ENCODE measurements at places on chromosomes 5 and 9.

DNA sequence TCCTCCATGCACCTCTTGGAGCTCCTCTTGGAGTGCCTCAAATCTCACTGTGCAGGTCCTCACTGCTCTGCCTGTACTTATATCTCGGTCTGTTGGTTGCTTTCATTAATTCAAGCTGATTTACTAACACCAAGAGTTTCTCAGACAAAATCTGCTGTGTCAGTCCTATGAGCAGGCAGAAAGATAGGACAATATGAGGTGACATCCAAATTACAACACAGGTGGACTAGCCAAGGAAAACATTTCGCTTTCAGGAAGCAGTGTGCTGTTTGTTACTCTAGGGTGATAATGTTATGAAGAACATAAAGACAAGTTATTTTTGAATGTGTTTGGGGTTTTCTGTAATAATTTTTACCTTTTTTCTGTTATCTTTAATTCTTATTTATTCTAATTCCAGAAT lies 264.1 kb upstream of the ANKH start:
- DNase-seq: no peak

DNA sequence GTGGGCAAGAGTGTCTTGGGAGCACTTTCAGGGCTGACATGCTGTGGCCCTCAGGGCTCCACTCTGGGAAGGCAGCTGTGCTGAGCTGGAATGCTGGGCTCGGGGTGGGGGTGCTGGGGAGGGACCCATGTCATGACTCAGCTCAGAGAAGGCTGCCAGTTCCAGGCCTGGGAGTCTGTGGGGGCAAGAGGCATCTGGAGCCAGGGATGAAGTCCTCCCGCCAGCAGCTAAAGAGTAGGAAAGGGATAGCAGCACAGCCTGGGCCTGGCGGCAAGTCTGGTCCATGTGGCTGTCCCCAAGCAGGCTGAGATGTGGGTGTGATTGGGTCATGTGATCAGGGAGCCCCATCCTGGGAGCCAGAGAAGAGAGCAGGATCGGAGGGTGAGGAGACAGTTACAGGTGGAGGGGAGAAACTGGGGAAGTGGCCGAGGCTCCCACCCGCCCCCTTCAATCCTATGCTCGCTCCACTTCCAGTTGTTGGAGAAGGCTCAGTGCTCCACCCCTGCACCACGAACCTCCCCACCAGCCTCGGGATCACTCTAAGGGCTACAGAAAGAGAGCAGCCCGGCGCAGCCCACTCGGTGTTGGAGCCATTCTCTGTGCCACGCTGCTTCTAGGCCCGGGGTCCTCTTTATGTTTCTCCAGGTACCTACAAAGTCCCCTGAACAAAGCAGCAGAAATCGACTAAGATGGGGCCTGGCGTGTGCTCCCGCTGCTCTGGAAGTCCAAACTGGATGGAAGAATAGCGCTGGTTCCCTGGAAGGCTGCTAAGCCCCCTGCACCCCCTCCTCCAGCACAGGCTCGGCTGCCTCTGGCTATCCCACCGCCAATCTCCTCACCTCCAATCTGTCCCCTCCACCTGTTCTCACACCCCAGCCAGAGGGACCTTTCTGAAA lies 12.0 kb downstream of the PDGFRB start:
- DNase-seq: no peak

- no peak for DNase-seq
Measured at GRCh38 chr9:79591458-79591857, 19.7 kb downstream of the TLE4 start.

DNA sequence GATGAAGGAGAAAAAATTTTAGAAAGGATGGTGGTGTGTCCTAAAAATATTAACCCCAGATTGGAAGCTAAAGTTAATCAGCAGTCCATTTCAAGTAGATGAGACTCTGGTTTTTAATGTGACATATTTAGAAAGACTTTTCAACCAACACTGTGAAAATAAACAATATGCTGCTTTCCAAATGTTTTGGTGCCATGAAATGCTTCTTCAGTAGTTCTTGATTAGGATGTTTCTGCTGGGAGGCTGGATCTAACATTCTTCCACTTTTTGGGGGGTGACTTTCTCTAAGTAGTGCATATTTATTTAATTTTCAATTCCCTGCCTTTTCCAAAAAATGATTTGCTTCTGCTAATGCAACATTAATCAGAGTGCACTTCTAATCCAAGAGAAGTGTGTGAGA lies 593.3 kb upstream of the DMAC1 start:
- DNase-seq: no peak

DNA sequence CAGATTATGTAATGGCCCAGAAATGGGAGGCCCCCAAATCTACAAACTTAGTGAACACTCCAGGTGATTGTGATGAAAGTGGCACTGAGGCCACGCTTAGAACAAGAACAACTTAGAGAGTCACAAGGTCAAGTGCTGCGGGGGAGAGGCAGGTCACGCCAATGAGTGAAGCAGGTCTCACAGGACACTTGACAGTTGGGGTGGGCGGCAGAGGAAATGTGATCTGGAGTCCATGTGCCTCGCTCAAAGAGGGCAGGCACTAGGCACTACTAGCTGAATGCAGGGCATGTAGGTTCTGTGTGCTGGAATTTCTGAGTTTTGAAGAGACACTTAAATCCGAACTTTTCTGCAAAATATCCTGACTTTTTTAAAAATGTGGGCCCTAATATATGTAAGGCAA lies 193.2 kb upstream of the RORB start:
- no peak for DNase-seq

DNA sequence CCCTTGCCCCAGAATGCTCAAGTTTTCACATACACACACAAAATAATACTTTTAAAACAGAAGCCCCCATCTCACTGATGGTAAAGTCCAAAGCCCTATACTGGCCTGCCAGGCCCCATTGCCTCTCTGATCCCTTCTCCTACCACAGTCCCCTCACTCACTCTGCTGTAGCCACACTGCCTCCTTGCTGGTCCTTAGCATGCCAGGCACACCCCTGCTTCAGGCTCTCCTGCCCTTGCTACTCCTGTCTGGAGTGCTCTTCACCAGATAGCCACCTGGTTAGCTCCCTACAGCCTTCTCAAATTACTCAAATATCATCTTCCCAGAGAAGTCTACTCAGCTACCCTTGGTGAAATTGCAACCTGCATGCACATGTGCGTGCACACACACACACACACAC lies 177.5 kb downstream of the C5orf15 start:
- no peak for DNase-seq

DNA sequence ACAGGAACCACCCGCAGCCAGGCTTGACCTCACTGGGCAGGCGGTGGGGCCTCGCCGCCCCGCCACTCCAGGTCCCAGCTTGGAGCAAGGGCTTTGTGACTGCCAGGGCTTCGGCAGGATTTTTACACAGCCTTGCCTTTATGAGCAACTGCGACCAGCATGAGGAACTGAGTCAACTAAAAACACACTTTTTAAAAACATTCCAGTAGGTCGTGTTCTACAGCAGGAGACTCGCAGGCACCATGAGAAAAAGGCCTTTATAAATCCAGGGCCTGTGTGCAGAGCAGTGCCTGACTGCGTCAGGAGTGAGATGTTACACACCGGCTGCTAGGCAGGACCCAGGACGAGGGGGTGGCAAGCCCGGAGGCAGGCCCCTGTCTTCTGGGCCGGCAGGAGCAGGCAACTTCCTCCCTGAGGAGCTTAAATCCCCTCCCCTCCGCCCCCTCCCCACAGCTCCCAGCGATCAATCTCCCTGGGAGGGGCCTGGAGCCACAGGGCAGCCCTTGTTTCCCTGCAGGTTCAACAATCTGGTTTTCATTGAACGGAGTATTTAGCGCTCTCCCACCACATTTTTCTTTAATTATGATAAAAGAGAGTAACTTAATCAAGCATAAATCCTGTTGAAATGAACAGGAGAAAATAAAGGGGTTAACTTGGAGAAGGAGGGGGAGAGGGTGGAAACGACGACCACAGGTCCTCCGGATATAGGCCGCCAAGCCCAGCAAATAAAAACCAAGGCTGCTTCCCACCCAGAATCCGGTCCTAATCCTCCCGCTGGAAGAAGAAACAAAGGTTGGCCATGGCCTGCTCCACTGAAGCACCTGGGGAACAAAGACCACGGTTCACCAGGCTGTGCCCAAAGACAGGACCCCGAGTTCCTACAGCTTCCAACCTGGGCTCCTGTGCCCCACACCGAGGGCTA lies 92.5 kb downstream of the ROR2 start:
- no peak for DNase-seq

DNA sequence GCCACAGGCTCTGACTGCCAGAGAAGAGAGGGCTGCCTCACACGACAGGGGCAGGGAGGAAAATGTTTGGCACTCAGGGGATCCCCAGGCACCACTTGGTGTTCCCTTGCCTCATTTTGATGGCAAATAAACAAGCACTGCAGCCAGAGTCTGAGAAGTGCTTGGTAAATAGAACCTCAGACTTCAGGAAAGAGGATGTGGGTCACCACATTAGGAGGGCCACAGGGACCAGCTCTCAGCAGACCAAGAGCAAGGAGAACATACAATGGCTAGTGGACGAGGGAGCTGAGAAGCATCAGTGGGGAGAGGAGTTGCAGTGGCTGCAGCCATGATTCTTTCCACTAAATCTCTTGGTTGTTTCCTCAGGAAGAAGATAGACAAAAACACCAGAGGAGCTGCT lies 413.9 kb downstream of the GADD45G start:
- DNase-seq: no peak

DNA sequence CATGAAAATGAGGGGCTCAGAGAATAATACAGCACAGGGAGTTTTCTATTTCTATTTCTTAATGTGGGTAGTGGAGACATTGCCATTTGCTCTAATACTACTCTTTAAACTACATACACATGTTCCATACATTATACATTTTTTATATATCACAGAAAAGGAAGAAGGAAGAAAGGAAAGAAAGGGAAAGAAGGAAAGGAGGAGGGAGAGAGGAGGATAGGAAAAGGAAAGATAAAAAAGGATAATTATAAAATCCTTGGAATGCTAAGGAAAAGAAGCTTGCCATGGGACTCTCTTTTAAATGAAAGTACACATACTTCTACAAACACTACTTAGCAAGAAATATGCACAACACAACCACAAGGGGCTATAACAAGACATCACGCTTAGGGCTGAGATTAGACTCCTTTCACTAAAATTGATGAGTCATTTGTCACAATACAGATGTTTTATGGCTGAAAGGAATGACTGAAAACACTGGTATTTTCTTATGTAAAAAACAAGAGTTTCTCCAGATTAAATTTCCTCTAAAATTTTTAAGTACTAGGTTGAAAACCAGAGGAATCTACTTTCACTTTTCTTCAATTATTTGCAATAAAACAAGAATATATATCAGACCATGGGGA lies 219.8 kb downstream of the ARL15 start:
- peak; percentile 25 for DNase-seq

All from Jurkat, Clone E6-1 (cell line).